ENCODE measurements at places on chromosomes 6 and 20.

DNA sequence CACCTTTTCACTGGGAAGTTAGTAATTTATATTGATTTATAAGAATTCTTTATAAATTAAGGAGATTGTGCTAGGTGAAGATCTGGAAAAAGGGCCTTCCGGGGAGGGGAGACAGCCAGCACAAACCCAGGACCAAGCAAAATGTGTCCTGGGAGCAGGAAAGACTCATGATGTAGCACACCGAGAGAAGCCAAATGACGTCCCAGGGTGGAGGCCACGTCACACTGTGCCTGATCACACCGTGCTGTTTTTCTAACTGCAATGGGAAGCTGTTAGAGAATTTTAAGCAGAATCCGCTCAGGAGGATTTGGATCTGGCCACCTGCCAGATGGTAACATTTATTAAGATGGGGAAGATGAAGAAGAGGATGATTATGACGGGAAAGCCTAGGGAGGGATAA is 72.7 kb upstream of the AKAP12 start:
- no peak for DNase-seq

- DNase-seq: no peak
Observed at GRCh38 chr20:8272766-8273165, 140.7 kb downstream of the PLCB1 start.

GRCh38 chr20:37474386-37474785 is 46.7 kb upstream of the NNAT start:
- no peak for DNase-seq

DNA sequence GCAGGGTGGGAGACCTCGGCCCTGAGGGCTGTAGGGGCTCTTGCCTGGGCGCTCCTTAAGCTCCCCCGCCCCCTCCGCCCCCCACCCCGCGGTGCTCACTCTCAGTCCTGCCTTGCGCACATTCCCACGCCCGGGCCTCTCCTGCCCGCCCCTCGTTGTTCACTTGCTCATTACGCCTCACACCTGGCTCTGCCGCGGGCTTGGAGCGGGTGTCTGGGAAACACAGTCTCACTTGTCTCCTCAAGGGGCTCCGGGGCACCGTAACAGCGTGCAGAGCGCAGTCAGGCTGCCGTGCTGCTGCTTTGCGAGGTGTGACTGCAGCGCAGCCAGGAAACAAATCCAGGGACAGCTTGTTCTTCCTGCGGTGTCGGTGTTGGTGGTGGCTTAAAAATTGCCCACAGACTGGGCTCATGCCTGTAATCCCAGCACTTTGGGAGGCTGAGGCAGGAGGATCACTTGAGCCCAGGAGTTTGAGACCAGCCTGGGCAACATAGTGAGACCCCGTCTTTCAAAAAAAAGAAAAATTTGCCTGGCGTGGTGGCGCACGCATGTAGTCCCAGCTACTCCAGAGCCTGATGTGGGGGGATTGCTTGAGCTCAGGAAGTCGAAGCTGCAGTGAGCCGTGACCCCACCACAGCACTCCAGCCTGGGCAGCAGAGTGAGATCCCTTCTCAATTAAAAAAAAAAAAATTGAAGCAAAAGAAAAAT is 4.6 kb downstream of the NPBWR2 start:
- no peak for DNase-seq

DNA sequence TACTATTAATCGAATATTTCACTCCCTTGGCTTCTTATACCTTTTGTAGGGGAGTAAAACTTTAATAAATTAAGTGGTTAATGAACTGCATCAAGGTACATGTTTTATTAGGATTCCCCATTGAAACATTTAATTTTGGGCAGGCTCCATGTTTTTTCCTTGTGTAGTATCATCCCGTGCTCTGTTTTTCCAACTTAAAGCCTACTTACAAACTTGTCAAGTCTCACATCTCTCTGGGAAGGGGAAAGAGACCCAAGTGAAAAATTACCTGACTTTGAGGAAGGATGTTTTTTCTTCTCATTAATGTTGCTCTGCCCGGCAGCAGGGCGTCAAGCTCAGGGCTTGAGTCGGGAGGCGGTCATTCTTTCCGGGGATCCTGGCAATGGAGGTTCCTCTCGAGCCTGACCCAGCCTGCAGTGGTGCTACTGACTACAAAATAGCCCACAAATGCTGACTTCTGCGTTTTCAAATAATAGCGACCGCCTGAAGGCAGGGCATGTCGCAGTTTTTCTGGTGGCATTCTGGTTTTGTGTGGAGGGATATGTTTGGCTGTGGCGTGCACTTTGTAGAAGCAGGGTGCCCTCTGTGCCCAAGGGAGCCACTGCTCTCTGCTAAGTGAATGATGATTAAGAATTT is 2.4 kb downstream of the DSP start:
- no peak for DNase-seq

DNA sequence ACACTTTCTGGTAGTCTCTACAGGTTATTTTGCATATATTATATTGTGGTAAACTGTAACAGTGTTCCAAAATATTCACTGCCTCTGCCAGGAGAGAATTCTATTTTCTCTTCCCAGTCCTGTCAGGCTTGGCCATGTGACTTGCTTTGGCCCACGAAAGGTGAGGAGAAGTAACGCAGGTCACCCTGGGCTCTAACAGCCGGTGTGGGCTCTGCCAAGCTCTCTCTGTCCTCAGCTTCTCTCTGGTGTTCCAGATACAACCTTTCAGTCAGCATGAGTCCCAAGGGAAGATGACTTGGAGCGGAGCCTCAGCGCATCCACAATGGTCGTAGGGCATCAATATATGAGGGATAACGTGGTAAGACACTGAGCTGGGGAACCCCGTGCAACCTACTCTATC is 113.0 kb upstream of the RREB1 start:
- DNase-seq: no peak

DNA sequence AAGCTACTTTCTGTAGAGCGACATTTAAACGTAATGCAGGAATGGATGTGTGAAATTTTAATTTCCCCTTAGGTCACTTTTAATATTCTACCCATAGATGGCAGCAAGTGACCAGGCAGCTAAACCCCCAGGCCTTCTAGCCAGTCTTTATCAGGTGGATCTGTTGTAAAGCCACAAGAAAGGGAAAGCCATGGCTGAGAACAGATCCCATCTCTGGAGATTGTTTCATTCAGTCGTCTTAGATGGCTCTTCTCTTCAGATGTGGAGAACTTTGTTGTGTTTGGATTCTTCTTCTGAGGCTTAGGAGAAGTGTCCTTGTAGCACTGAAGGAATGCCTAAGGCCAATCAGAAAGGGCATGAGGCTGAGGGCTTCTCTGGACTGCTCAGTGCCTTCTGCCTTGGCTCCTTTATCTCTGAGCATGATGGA is 15.8 kb upstream of the RNF182 start:
- DNase-seq: no peak

GRCh38 chr20:41649489-41649888 is 31.3 kb upstream of the CHD6 start:
- DNase-seq: no peak

- DNase-seq: no peak
Observed at GRCh38 chr6:168152980-168153379, 74.0 kb upstream of the FRMD1 start.

- no peak for DNase-seq
Observed at GRCh38 chr6:26270486-26270861, 94.5 kb upstream of the BTN3A2 start.

GRCh38 chr6:157527471-157527907 is 146.5 kb downstream of the ZDHHC14 start:
- DNase-seq: no peak

- DNase-seq: no peak
Observed at GRCh38 chr6:52045033-52045432, 42.4 kb downstream of the PKHD1 start.

All from stimulated activated CD8-positive, alpha-beta memory T cell treated with anti-CD3 and anti-CD28 coated beads, Interleukin-2, amount 100 ng/mL, for 1 hour (primary cell).